ENCODE measurements at places on chromosomes 5 and 9. TPM values are rescaled to one million over a fixed set of nuclear protein-coding genes. Genes with fewer than 3 reads are reported as not detected.

DNA sequence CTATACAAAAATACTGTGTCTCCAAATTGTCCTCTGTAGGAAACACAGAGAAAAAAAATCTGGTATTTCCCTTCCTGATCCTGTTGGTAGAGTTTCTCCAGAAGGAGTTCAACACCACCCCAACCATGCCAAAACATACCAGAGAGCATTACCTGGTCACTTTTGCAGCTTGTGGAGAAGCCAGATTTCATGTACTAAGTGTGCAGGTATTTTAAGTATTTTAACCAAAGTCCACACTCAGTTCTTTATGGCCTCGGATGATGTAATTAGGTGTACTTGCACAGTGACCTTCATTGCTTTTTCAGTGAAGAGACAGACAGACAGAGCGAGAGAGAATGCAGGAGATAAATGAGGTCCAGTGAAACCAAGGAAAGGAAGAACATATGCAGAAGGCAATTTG, 2046.8 kb upstream of the CDH9 start:
- no peaks in the 10 kb centered on the region for H3K4me1 ChIP-seq
- no peaks in the 10 kb centered on the region for H3K27me3 ChIP-seq
- no peak overlapping the region for H3K27ac ChIP-seq
- DNase-seq = no peak
- H3K36me3 ChIP-seq = no peaks in the 10 kb centered on the region
- no peak overlapping the region for H3K4me3 ChIP-seq

DNA sequence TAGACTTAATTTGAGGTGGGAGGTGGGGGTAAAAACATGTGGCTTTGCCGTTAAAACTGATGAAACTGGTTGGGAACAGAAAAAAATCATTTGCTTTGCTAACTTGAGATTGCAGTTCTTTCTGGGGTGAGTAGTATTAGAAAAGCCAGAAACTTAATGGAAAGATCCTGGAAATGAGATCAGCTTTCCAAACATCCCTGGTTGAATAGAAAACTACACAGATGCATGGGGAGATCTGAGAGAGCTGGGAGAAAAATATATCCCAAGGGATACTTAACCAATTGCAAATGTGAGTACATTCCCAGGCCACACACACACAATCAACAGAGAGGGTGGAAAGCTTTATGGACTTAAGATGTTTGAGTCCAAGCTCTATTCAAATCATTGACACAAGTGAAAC, 222.3 kb downstream of the YTHDC2 start:
- H3K27ac ChIP-seq = no peak overlapping the region
- H3K36me3 ChIP-seq = no peaks in the 10 kb centered on the region
- DNase-seq = no peak
- H3K4me3 ChIP-seq = no peak overlapping the region
- H3K27me3 ChIP-seq = no peaks in the 10 kb centered on the region

DNA sequence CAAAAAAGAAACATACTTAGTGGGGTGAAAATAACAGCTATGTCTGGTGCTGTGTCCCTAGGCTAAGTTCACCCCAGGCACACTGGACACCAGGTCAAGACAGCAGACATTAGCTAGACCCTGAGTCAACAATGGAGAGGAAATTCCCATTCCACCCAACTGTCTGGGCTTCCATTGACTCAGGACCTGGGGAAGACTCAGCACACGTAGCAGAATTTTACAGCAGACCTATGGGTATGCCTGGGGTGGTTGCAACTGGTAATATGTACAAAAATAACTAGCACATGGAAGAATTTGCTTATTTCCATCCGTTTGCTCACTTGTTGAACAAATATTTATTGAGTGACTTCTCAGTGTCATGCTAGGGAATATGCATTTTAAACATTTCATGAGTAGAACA, 117.0 kb downstream of the GAS1 start:
- no peak for DNase-seq
- H3K36me3 ChIP-seq = no peaks in the 10 kb centered on the region
- peaks cover 15% of the 10 kb centered on the region for H3K27me3 ChIP-seq
- H3K27ac ChIP-seq = no peak overlapping the region
- no peaks in the 10 kb centered on the region for H3K4me1 ChIP-seq

DNA sequence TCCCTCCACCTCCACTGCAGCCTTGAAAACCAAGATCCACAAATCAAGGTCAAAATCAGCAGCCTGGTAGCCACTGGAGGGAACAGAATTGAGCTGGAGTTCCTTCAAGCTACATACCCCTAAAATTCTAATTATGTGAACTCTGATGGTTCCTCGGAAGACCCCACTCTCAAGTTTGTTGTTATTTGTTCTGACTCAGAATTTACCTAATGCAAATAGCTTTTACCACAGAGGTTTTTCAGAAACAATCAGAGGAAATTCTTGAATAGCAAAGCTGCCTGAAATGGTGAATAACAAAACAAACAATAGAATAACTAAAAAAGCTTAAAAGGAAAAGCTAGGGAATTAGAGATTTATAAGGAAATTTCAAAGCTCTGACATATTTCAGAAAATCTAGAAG, 220.0 kb downstream of the CDH18 start:
- no peaks in the 10 kb centered on the region for H3K27me3 ChIP-seq
- peaks cover 5% of the 10 kb centered on the region for H3K4me1 ChIP-seq
- no peak overlapping the region for H3K4me3 ChIP-seq
- no peak overlapping the region for H3K27ac ChIP-seq

DNA sequence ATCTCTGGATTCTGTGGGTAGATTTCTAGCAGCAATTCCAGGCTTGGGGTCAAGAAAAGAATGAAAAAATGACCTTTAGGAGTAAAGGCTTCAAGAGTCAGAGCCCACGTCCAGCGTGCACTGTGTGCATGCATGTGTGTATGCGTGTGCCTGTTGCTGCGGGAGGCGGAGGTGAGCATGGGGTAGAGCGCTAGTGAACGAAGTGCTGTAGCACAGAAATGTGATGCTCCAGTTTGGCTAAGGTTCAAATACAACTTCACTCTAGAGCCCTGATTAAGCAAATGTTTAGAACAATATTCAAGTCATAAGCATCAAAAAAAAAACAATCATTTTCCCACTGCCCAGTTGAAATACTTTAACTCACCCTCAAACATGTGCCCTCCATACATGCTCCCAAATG, 403.9 kb downstream of the ZNF608 start:
- peaks cover 8% of the 10 kb centered on the region for H3K4me1 ChIP-seq
- no peaks in the 10 kb centered on the region for H3K27me3 ChIP-seq
- H3K27ac ChIP-seq = no peak overlapping the region
- no peak overlapping the region for H3K4me3 ChIP-seq

- H3K27me3 ChIP-seq = peaks cover 2% of the 10 kb centered on the region
- H3K27ac ChIP-seq = no peak overlapping the region
- no peaks in the 10 kb centered on the region for H3K36me3 ChIP-seq
- H3K4me1 ChIP-seq = no peaks in the 10 kb centered on the region
Observed at GRCh38 chr5:73743161-73743560, 117.2 kb downstream of the ARHGEF28 start.

- no peak overlapping the region for H3K4me3 ChIP-seq
- peaks cover 3% of the 10 kb centered on the region for H3K4me1 ChIP-seq
- H3K27me3 ChIP-seq = no peaks in the 10 kb centered on the region
- H3K36me3 ChIP-seq = no peaks in the 10 kb centered on the region
- no peak for DNase-seq
Observed at GRCh38 chr5:80284720-80285119, 28.9 kb upstream of the SERINC5 start.

DNA sequence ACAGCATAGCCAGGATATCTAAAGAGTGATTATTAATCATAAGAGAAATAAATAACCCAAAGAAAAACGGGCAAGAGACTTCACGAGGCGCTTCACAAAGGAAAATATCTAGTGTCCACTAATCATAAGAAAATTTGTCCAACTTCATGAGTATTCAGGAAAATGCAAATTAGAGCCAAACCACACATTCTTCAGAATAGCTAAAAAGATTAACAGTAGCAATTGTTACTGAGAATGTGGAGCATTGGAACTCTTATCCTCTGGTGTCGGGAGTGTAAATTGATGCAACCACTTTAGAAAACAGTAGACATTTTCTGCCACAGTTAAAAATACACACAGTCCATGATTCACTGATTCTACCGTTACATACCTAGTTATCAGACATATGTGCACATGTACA, 145.7 kb downstream of the CWC27 start:
- no peak overlapping the region for H3K4me3 ChIP-seq
- H3K27me3 ChIP-seq = no peaks in the 10 kb centered on the region
- H3K27ac ChIP-seq = no peak overlapping the region
- no peak for DNase-seq
- H3K36me3 ChIP-seq = peaks cover 14% of the 10 kb centered on the region

DNA sequence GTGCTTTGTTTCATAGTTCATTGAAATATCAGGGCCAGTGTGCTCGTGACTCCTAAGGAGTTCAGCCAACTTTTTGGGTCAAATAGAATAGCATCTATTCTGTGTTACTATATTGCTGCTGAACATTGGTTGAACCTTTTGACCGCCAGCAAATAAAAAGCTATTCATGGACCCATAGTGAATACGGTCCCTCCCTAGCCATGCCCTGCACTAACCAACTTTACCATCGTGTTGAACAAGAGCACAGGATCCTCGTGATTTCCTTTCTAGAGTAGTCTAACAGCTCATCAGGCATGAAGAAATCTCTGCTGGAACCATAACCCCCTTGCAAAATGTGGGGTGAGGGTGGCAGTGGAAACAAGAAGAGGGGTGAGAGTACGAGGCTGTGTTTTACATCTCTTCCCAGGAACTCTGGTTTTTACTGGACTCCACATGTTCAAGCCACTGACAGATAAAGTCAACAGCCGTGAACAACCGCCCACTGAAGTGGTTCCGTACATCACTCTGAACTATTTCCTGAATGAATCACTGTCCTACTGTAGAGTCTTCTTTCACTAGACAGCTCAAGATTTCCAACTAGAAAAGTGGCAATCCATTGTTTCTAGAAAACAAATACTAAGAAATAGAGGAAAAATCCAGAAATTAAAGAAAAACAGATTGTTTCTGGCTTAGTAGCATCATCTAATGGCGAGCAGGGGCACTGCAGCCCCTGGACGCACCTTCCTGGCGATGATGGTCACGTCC, 70.1 kb upstream of the SPATA31E1 start:
- no peak overlapping the region for H3K4me3 ChIP-seq
- no peaks in the 10 kb centered on the region for H3K4me1 ChIP-seq
- H3K27ac ChIP-seq = no peak overlapping the region
- no peak for DNase-seq

DNA sequence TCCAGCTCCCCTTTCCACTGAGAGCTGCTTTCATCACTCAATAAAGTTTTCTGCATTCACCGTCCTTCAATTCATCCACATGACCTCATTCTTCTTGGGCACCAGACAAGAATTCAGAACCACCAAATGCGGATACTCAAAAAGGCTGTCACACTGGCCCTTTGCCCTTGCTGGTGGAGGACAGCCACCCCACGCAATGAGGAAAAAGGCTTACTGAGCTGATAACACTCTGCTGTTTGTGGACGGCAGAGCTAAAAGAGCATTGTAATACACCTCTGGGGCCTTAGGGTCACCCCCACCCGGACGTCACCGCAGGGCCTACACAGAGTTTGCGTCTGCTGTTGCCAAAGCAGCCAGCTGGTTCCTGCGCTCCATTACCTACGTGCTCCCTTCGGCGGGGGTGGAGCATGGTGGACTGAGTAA, 51.2 kb upstream of the ZNF608 start:
- no peaks in the 10 kb centered on the region for H3K36me3 ChIP-seq
- H3K4me1 ChIP-seq = peaks cover 6% of the 10 kb centered on the region
- no peaks in the 10 kb centered on the region for H3K27me3 ChIP-seq
- H3K4me3 ChIP-seq = no peak overlapping the region

- no peak overlapping the region for H3K27ac ChIP-seq
- H3K4me3 ChIP-seq = no peak overlapping the region
- peaks cover 31% of the 10 kb centered on the region for H3K27me3 ChIP-seq
- H3K36me3 ChIP-seq = no peaks in the 10 kb centered on the region
Observed at GRCh38 chr5:169831331-169831730, 149.0 kb downstream of the INSYN2B start.

- peak within 1 kb of the TSS; percentile 85 for H3K4me3 ChIP-seq
- no peak for DNase-seq
- peak within 1 kb of the TSS; percentile 88 for H3K27ac ChIP-seq
- no peaks in the 10 kb centered on the region for H3K36me3 ChIP-seq
Observed at GRCh38 chr5:53480416-53481158, at the start of gene FST. Gene FST, plus strand, starts transcription at chr5:53480629. Its CDS starts 163 bp downstream, at chr5:53480792.

DNA sequence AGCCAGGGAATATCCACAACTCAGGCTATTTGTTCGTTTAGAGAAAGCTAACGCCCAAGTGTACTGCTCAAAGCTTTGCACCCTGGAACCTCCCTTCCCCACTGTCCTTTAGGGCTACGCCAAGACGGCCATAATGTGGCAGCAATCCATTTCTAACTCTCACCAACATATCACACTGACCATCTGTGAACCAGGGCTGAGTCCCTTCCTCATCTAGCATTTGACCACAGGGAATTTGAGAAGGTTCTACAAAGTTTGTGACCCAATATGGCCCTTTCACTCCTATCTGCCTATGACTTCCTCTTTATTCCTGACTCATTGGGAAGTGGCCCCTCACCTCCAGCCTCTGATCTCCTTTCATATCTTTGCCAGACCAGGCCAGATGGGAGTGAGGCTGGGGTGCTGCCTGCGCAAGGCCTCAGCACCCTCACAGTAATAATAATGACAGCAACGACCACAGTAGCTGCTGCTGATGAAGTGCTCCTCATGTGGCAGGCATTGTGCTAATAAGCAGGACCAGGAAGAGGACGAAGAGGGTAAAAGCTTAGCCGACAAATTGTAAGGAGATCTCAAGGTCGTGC, 9.3 kb upstream of the ARAP3 start:
- H3K36me3 ChIP-seq = no peaks in the 10 kb centered on the region
- H3K4me3 ChIP-seq = no peak overlapping the region
- H3K27ac ChIP-seq = no peak overlapping the region
- no peak for DNase-seq
- peaks cover 1% of the 10 kb centered on the region for H3K4me1 ChIP-seq

- DNase-seq = no peak
- H3K4me1 ChIP-seq = peaks cover 3% of the 10 kb centered on the region
- H3K27me3 ChIP-seq = peaks cover 25% of the 10 kb centered on the region
- no peaks in the 10 kb centered on the region for H3K36me3 ChIP-seq
- H3K27ac ChIP-seq = no peak overlapping the region
Observed at GRCh38 chr9:86980802-86981201, 33.5 kb upstream of the GAS1 start.

FGFR4 gene
- 244 TPM for total RNA-seq

PCDHB2 gene
- 75.5 TPM for total RNA-seq

BTNL8 gene
- total RNA-seq = not detected

PAPPA gene
- 0.33 TPM for total RNA-seq

CRB2 gene
- 7.1 TPM for total RNA-seq

TXNDC8 gene
- total RNA-seq = not detected

All from progenitor cell of endocrine pancreas (in vitro differentiated cells).